Chondrocyte (in vitro differentiated cells): ENCODE measurements at places on chromosomes 4 and X. TPM values are rescaled to one million over a fixed set of nuclear protein-coding genes. Genes with fewer than 3 reads are reported as not detected.

The SPIN3 gene
- 9.3 to 9.9 TPM (median 9.7 TPM) in 3 replicates for total RNA-seq

The KDR gene
- total RNA-seq = 0.67 to 8.6 TPM (median 0.77 TPM) in 3 replicates

GRCh38 chr4:41322617-41323016 lies 65.9 kb downstream of the UCHL1 start:
- DNase-seq = no peak

DNA sequence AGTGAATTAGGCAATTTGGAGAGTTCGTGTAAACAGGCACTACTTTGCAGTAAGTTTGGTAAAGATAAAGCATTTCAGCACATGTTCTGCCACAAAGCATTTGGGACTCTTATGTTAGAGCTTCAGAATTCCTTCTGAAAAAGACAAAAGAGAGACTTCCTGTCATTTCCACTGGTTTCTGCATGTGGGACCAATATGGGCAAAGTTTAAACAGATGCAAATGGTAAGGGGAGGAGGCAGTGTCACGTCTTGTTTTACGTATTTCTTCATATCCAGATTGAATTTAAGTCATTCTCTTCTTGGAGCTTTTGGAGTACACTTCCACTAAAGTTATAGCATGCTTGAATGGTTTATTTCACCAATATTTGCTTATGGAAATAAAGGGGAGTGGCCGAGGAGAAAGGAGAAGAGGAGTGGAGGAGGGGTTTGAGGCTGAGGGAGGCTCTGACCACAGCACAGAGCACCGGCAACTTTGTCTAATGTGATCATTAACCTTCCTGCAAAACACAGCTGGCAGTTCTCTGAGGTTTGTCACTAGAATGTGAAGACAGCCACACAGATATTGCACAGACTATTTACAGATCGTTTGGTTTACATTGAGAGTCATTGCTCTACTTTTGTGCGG lies at the start of gene APELA:
Gene APELA, plus strand, starts transcription at position 479 of the 625 bp plus-strand sequence. CDS start 154 bp downstream, outside the sequence.
- no peak for DNase-seq

- no peak for DNase-seq
These were observed 97.9 kb downstream of the ARHGEF9 start for GRCh38 chrX:63686878-63687714.

DNA sequence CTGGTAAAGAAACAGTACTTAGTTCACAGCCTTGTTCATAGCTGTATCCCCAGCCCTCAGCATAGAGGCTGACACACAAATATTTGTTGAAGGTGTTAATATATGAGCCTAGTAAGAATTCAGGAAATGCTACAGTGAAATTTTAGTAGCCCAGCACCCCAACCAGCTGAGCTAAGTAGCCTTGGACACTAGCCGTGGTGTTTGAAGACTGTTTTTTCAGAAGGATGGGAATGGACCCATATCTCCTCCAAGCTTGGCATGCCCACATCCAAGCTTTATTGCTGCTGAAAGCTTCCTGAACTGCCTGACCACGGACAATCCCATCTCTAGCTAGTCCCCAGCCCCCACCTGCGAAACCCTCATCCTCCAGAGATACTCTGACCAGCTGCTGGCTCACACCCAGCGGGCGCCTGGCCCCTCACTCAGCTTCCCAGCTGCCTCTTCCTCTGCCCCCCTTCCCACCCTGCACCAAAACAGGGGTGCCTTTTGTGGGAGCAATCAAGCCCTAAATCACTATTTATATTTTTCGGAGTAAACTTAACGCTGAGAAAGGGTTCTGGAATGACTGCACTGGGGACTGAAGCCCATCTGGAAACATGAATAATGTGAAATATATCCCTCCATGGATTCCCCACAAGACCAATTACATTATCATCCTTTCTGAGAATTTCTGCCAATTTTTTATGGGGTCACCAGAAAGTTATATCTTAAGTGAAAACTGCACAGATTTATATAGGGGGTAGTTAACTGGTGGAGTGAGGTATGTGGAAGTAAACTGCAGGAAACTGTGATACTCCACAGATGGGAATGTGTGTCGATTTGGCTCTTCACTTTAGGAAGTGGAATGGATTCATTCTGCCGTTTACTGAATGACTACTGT lies 41.1 kb upstream of the CBR4 start:
- no peak for DNase-seq

DNA sequence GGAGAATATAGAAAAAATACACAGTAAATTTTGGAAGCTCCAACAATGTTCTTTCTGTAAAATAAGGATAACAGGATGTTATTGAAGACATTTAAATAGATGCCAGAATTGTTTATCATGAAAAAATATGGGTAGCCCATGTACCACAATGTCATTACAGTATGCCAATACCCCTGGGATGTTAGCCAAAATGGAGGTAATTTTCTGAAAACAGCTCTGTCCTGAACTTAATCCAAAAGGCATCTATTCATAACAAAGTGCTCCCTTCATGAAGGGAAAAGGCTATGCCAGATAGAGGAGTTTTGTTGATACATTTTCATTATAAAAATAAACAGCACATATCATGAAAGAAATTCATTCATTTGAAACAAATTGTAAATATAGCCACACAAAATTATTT lies 1902.6 kb upstream of the AGA start:
- no peak for DNase-seq

- no peak for DNase-seq
These were observed 806 bp upstream of the CD99L2 start for GRCh38 chrX:150899191-150899757.

DNA sequence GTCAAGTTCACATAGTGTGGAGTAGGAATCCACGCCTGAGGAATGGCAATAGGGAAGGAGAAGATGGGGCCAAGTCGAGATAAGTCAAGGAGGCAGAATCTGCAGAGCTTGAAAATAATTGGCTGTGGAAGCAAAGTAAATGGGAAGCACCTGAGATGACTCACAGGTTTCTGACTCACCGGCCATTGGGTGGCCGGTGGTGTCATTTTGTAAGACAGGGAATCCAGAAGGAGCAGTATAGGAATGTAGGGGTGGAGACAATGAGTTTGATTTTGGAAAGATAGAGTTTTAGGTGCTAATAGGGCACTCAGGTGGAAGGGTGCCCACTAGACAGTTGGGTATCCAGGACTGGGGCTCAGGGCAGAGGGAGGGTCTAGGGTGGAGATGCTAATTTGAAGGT lies 201.0 kb upstream of the MAMLD1 start:
- no peak for DNase-seq

- DNase-seq = peak; percentile 40
These were observed 52.7 kb downstream of the CXorf49B start for GRCh38 chrX:71815906-71816156.

- DNase-seq = no peak
These were observed 201.7 kb upstream of the AFF2 start for GRCh38 chrX:148298737-148299136.

- no peak for DNase-seq
These were observed 348.5 kb downstream of the MID1IP1 start for GRCh38 chrX:39149761-39150160.
